ENCODE measurements at places on chromosomes 2 and 18. TPM values are rescaled to one million over a fixed set of nuclear protein-coding genes. Genes with fewer than 3 reads are reported as not detected.
A peak's percentile ranks its signal among the peaks of the same experiment; 100 is the strongest.

Gene COLEC11
- total RNA-seq: not detected

Gene MYO7B
- 1.8 TPM for total RNA-seq

DNA sequence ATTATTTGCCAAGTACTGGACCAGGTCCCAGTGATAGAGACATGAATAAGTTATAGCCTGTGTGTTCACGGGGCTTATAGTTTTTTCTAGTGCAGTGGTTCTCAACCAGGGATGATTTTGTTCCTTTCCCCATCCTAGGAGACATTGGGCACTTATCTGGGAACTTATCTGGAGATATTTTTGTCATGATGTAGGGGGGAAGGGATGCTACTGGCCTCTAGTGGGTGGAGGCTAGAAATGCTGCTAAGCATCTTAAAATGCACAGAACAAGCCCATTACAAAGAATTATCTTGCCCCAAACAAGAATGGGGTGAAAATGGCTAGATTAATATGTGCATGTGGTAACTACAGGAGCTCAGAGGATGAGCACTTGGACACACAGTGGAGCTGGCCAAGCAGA, 75.2 kb downstream of the KLHL29 start:
- no peak for DNase-seq

DNA sequence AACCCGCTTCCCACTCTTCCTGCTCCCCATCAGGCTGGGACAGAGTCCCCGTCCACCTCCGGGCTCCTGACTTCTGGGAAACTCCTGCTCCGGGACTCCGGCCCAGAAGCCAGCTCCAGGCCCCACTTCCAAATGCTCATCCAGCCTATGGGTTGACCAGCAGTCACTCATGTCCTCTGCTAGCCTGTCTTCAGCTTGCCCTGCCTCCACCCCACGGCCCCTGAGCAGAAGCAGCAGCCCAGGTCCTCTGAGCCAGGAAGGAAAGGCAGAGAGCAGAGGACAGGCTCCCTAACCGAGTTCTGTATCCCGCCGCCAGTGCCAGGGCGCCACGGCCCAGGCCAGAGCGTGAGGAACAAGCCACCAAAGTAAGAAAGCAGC, 86.4 kb upstream of the ID2 start:
- no peak for DNase-seq

DNA sequence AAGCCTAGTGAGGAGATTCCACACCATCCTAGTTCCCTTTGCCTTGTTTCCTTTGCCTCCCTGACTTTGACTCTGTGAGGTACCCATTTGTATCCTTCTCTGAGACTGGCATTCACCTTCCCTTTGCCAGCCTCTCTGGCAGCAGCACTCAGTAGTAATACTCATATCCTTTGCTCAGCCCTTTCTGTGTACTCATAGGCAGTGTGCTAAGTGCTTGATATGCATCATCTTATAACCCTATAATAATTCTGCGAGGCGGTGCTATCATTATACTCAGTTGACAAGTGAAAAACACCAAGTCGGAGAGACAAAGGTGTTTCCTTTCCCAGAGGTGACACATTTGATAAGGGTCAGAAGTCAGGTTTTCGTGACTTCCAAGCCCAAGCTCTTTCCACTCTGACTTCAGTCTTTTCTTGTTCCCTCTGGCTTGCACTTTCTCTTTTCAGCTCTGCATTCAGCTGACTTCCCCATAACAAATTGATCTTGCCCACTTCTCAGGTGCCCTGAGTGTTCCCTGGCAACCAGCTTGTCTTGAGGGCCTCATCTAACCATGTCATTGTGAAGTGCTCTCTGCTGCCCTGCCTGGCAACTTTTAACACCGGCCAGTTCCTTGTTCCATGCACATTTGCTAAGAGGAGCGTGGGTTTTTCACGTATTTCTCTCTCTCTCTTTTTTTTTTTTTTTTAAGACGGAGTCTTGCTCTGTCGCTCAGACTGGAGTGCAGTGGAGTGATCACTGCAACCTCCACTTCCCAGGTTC, 94.5 kb upstream of the UPP2 start:
- DNase-seq: no peak

DNA sequence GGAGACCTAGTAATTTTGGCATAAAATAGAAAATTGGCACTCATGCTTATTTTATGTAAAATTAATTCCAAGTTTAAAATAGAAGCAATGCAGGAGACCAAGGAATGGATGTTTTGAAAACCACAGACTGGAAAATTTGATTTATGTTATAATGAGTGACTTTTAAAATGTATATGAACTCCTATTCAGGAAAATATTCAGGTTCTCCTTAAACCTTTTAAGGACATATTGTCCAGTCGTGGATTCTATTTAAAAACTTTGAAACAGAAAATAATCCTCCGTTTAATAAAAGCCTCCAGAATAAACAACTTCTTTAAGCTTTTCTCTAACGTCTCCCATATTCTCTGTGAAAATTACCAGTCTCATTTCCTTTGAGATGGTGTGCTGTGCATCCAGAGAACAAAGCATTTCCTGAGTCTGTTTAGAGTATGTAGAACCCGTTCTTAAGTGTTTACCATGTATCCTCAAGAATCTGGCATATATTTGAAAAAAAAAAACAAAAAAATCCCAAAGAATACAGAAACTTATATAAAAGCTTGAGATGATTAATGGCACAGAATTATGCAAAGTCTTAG, 8.6 kb upstream of the YES1 start:
- DNase-seq: no peak

- peak; percentile 32 for DNase-seq
Observed at GRCh38 chr2:239801404-239802184, 223.5 kb downstream of the NDUFA10 start.

DNA sequence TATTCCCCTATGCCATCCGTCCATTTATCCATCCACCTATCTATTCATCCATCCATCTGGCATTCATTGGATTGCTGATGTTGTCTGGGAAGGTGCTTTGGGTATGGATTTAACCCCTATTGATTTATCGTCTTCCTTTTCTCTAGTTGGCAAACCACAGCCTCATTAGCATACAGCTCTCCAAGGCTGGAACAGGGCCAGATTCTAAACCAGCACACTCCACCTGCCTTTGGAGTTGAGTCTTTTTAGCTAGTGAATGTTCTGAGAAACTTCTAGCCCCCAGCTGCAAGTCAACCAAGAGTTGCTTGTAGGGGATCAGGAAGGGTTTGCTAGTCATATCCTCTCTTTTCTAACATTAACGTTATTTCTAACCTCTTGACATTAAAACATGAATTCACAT, 90.7 kb downstream of the NRP2 start:
- no peak for DNase-seq

GRCh38 chr2:192243488-192243887, 48.8 kb upstream of the TMEFF2 start:
- DNase-seq: no peak

DNA sequence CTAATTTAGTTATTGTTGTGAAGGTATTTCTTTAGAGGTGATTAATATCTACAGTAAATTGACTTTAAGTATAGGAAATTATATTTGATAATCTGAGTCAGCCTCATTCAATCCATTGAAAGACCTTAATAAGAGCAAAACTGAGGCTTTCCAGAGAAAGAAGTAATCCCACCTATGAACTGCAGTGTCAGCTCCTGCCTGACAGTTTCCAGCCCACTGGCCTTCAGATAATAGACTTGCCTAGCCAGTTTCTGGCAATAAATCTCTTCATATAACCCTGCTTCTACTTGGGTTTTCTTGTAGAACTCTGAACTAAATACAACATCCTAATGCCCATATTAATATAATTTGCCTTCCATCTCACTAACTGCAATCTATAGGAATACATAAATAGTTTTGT, 437.9 kb upstream of the UBE2E3 start:
- no peak for DNase-seq
